ENCODE measurements at places on chromosomes 7 and 10.

GRCh38 chr10:99539820-99540219 is 7.1 kb downstream of the NKX2-3 start:
- no peak for DNase-seq

DNA sequence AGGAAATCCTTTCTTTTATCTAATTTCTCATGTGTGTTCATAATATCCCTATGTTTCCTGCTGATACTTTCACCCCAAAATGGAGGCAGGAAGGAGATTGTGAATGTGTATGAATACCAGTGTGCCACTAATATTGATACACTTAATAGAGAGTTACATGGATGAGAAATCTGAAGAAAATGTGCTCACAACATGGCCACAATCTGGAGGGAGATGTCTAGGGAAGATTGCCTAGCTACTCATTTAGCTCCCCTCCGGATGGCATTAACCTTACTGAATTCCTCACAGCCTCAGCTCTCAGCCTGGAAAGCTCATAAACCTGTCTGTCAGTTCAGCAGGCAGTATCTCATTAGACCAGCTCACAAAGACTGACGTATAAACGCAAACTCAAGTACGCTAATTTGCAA is 23.4 kb upstream of the DMTF1 start:
- DNase-seq = no peak

DNA sequence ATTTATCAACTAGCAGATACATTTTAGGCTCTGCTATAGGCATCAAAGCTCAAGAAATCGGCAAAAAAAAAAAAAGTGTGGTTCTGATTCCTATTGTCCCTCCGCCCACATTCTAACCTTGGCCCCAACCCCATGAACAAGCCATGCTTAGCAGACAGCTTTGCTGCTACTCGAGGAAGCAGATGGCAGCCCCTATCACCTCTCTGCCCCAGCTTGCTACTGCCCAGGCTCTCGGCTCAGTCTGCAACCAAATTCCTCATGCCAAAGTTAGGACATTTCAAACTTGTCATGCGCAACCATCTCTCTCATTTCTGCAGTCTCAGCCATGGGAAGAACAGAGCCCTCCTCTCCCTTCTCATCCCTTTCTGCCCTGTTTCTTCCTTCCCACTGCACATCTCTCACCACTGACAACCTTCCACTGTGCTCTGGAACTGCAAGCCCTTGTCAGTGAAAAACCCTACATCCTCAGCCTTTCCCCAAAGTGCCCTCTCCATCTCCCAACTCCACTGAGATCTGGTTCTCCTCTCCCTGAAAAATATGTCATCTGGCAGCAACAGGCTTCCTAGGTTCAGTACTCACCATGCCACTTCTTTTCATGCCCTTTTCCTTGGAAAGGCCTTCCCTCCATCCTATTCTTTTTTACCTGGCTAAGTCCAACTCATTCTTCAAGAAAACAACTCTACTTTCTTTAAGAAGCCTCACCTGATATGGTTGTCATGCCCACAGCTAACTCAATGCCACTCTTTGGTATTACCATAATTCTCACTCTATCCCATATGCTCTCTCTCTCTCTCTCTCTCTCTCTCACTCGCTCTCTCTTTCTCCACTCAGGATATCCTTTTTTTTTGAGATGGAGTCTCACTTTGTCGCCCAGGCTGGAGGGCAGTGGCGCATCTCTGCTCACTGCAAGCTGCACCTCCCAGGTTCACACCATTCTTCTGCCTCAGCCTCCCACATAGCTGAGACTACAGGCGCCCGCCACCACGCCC is 60.1 kb upstream of the FHIP2A start:
- DNase-seq = no peak

- DNase-seq = peak; percentile 94
These were observed 18.3 kb downstream of the SGMS1 start for GRCh38 chr10:50605269-50605950.

DNA sequence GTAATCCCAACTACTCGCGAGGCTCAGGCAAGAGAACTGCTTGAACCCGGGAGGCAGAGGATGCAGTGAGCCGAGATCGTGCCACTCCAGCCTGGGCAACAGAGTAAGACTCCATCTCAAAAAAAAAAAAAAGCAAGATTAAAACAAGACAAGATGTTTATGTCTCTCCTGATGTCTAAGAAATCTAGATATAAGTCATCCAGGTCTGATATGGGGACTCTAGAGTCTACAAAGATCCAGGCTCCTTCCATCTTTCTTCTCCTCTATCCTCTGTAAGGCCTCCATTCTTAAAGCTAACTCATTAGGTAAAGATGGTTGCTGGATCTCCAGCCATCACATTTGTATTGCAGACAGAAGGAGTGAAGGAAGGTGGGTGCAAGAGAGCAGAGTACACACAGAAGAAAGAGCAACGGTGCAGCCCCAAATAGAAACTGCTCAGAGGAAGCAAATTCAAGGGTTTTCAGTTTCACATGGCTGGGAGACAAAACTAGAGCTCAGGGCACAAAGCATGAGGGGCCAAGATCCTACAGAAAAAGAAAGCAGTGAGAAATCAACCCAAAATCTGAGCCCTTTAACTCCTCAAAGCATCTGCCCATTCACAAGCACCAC is 57.6 kb downstream of the USP6NL start:
- no peak for DNase-seq

DNA sequence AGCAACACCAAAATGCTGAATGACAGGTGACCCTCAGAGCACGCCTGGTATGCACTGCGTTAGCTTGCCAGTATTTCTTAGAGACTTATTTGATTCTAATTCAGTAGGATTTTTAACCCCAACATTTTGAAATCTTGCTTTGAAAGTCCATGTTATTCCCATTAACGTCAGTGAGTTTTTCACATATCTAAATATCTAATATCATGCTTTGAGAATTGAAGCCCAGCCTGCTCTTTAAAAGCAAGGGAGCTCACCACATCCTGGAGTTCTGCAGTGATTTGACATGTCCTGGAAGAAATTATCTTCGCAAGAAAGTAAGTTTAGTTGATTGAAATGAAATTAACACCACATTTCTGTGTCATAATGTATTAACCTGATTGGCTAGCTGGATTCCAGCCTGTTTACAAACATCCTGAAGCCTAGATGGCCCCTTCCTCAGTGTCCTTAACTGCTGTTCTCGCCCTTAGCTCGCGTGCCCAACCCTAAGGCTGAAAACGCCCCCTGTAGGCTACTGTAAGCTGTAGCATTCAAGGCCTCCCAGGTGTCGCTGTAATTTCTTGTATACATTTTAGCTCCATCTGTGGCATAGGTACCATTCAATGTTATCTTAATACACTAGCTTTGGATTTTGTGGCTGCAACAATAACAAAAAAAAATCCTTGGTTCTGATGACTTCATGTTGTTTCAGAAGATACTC is 191.5 kb downstream of the MGMT start:
- DNase-seq = no peak

DNA sequence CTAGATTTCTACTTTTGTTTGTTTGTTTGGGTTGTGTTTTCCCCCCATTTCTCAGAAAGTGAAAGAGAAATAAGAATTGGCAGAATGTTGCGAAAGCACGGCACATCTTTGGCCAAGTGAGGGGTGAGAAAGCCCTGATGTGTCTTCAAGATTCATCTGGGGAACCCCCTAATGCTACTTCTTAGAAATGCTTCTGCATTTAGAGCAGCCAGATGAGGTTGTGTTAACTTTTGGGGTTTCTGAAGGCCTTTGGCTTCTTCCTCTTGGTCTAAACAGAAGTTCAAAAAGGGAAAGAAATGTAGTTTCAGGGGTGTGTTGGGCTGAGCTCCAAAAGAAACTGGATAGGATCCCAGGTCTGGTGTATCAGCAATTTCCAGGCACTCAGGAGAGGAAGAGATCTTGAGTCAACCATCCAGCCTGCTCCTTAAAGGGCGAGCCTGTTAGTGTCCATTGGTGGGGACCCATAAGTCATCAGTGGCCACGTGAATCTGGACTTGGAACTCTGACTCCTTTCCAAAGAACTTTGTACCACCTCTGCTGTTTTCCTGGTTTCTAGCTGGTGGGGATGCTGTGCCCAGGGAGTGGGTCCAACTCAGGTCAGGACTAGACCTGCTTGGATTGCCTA is 6.5 kb downstream of the DUSP5 start:
- DNase-seq = peak; percentile 93

DNA sequence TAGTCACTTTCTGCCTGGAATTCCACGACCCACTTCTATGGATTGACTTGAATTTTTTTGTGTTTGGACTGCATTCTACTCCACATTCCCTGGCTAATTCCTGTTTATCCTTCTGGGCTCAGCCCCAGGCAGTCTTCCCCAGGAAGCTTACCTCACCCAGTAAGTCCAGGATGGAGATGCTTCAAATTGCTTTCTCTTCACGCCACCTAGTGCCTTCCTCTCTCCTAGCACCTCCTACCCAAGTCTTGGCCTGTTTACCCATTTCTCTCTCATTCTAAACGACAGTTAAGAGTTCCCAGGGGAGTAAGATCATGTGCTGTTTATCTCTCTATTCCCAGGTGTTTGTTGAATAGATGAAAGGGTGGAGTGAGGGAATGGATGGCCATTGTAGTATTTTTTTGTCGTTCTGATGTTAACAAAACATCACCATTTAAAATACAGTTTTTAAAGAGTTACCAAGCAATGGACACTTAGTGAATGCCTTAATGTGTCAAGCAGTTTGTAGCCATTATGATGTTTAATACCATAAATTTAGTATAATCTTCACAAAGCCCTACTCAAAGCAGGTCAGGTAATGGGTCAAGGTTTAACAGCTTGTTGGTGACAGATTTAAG is 45.5 kb upstream of the TARP start:
- peak; percentile 79 for DNase-seq

- DNase-seq = no peak
These were observed 210.5 kb downstream of the TWIST1 start for GRCh38 chr7:18906901-18907300.

- DNase-seq = peak; percentile 32
These were observed 118.7 kb downstream of the RALA start for GRCh38 chr7:39741942-39742623.

All from fibroblast of mammary gland (primary cell).